Activated CD4-positive, alpha-beta T cell treated with anti-CD3 and anti-CD28 coated beads, Interleukin-2, amount 50 U/mL, for 16 hours (primary cell): ENCODE measurements at places on chromosomes 7 and 10.
A peak's percentile ranks its signal among the peaks of the same experiment; 100 is the strongest.

DNA sequence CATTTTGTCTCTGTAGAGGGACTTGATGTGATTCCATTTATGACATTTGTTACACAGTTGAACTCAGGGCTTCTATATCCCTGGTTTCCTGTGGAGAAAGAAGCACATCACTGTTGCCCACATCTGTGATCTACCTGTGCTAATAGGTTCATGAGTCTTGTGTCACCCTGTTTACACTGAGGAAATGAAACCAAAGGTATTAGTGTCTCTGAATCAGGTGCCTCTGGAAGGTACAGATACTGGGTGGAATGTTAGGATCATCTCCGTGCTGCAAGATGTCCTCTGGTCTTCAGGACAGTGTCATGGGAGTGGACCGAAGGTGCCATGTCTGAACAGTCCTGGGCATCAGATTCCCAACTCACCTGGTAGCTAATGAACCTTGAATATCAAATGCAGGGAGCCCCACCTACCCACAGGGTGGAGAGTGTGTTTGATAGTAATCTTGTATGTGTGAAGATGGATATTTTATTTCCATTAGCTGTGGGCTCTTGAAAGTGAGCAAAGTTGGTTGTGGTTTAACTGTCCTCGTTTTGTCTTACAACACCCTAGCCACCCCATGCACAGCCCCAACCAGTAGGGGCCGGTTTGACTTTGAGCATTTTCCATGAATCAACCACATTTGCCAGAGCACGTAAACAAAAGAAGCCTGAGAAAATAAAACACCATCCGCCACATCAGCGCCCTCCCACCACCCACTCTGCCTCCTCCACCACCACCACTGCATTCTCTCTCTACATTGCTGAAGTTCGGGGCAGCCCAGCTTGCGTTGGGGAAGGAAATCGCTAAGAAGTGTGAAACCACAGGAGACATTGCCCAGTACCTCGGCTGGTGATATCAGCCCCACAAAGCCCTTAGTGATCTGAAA lies 40.7 kb downstream of the TARP start:
- DNase-seq = peak; percentile 87

GRCh38 chr10:62681211-62681940 lies 123.1 kb upstream of the ADO start:
- peak; percentile 79 for DNase-seq

- no peak for DNase-seq
Measured at GRCh38 chr10:88221010-88221973, 357.9 kb downstream of the PTEN start.

GRCh38 chr7:116591202-116592040 lies 66.6 kb downstream of the CAV1 start:
- DNase-seq = peak; percentile 18

GRCh38 chr7:106775552-106775936 lies 89.5 kb upstream of the PIK3CG start:
- DNase-seq = no peak

GRCh38 chr10:18043148-18044006 lies 91.7 kb downstream of the SLC39A12 start:
- no peak for DNase-seq

- DNase-seq = no peak
Measured at GRCh38 chr7:80859272-80859970, 59.4 kb downstream of the SEMA3C start.

GRCh38 chr7:47040795-47041347 lies 541.0 kb downstream of the TNS3 start:
- no peak for DNase-seq

GRCh38 chr10:26944261-26944882 lies 83.6 kb upstream of the ABI1 start:
- no peak for DNase-seq

DNA sequence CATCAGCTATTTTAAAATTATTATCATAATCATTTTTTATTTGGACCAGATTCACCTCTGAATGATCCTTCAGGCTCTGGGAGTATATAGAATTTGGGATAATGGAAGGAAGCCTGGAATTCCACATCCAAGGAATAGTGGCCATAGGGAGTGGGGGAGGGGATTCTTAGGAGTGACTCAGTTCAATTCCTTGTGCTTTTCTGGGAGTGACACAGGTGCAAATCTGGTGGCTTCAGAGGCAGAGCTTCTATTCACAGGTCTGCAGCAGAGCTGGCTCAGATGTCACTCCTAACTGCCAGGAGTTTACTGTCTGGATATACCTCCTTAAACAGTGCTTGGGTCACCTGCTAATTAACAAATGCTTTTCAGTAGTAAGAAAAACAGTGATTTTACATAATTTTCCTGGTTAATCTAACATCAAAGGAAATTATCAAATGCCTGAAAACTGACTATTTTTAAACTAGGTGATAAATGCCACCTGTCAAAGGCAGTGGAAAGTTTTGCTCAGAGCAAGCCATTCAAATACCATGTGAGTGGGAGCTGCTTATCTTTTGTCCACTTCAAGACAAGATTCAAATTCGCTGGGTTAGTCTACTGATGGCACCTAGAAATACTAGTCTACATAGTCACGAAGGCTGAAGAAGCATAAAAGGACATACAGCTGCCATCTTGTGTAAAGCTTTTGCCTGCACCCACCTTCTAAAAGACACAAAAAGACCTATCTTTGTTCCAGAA lies 106.7 kb upstream of the LAMB4 start:
- no peak for DNase-seq

DNA sequence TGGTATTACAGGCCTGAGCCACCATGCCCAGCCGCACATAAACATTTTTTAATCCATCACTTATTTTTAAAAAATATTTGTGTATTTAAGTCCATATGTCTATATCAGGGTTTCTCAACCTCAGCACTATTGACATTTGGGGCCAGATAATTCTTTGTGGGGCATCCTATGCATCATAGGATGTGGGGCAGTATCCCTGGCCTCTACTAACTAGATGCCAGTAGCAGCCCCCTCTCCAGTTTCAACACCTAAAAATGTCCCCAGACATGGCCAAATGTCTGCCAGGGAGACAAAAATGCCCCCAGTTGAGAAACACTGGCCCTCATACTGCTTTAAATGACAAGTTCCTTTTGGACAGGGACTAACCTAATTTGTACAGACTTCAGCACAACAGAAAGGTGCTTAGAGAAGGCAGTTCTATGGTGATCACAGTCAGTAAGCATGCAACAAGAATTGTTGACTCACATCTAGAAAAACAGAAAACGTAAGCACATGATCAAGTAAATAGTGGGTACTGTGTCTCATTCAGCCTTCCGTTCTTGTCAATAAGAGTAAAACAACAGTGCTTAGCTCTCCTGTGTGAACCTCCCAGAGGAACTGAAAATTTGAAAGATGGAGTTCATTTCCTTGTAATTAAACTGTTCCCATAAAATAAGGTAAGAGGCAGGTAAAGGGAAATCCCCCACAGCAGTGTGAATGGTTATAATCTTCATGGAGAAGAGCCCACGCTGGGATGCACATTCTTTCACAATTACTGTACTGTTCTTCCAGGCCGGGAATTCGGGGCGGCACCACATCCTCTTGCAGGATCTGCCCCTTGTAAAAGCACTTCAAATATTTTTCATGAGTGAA lies 17.3 kb upstream of the ADRB1 start:
- DNase-seq = no peak

DNA sequence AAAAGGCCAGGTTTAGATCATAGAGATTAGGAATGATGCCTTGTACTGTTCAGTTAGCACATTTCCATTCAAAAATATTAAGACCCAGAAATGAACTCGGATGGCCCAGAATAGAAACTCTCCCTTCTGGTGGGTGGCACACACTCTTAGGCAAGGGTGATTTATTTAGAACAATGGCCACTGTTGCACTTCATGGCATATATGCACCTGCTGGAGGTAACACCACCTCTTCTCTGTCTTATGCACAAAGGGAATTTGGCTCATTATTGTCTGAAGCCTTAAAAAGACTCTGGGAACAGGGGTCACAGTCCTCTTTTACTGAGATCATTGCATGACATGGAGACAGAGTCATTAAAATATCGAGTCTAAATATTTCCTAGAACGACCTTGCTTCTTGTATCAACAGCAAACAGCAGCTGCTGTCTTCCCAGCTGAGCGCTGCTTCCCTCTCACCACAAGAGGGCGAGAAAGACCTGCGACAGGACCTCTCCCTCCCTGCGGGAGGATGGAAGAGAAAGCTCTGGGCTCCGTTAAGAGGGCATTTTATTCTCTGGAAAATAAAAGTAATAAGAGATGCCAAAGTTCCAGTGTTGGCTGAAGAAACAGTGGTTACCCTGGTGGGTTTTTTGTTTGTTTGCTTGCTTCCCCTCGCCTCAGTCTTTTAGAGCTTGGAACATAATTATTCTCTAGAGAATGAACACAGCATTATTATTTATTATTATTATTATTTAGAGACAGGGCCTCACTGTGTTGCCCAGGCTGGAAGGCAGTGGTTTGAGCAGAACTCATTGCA lies 13.5 kb upstream of the BAMBI start:
- peak; percentile 76 for DNase-seq

GRCh38 chr7:78017591-78018100 lies 219.1 kb downstream of the PHTF2 start:
- no peak for DNase-seq

DNA sequence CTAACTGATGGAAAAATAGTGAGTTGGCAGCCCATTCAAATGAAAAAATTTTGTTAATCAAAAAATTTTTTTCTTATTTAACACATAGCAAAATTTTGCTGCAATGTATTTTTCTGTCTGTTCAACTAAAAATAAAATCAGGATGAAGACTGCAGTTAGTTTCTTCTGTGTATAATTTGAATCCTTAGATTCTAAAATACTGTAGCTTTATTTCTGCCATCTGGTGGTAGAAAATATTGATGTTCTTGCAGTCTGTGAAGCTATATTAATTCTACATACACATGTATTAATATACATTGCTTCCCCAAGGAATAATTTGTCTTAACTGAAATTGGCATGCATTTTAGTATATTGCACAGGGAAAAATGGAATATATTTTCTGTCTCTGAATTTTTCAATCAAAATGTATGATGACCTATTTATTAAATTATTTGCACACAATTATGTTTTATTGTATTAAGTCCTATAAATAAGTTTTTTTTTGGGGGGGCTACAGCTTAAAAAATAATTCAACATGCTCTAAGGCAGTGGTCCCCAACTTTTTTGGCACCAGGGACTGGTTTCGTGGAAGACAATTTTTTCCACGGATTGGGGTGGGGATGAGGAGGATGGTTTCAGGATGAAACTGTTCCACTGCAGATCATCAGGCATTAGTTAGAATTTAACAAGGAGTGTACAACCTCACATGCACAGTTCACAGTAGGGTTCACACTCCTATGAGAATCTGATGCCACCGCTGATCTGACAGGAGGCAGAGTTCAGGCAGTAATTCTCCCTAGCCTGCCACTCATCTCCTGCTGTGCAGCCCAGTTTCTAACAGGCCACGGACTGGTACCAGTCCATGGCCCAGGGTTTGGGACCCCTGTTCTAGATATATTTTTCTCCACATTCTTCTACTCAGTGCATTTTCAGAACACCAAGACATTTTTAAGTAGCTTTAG lies 119.4 kb downstream of the GNAT3 start:
- DNase-seq = peak; percentile 11
